Left renal pelvis (tissue), 4 donors: ENCODE measurements at places on chromosomes 3 and 15.

DNA sequence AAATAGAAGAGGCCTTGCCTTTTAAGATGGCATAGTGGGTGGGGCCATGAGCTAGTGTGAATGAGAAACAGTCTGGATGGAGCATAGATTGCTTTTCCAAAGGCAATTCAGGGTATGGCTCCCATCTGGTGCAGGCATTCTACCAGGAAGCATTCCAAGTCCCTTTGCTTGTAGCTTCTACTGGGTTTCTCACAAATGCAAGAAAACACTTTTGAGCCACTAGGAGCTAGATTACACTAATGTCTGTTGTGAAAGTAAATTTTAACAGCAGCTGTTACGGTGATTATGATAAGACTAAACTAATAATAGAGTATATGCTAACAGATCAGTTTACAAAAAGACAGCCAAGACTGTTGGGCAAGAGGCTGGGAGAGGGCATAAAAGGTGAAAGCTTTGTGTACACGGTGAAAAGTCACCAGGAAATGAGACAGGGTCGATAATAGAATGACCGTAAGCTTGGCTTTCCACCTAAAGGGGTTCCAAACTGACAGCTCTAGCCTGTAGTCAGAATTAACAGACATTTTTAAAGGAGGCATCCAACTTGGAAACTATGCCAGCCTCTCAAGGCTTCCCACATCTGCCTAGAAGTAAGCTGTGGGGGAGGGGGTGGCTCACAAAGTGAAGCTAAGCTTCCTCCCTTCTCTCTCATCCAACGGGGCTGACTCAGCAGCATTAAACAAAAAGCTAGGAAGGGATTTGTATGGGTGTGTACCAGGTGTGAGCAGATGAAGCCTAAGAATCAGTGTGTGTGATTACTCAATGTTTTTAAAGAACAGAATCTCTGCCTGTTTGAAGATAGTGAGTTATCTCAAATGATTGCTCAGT, 61.1 kb upstream of the GPD1L start:
- DNase-seq, result no peak

DNA sequence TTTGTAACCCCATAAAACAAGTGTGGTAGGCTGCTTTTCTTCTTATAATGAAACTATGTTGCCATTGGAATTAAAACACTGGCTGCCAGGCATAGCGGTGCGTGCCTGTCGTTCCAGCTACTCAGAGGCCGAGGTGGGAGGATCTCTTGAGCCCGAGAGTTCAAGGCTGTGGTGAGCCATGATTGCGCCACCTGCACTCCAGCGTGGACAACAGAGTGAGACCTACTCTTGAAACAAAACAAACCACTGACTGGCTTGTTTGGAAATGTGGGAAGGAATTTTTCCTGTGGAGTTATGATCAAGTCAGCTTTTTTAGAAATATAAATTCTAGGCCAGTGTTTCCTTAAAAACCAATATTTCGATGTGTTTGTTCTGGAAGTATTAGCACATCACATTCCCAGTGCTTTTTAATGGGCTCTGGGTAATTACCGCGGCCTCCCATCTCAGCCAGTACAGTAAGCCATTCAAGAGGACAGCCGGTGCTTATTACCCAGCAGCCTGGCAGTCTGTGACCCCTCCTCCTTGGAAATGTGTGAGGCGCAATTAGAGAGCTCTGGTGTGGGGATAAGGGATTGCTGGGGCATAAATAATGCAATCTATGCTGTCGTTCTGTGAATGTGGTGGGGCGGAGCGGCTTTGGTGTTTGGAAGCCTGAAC, 58.3 kb upstream of the TRAK1 start:
- DNase-seq, result no peak

GRCh38 chr15:52912172-52912571, 122.0 kb upstream of the ONECUT1 start:
- DNase-seq, result no peak

- no peak for DNase-seq
Measured at GRCh38 chr3:105614288-105615030, 247.8 kb downstream of the ALCAM start.

DNA sequence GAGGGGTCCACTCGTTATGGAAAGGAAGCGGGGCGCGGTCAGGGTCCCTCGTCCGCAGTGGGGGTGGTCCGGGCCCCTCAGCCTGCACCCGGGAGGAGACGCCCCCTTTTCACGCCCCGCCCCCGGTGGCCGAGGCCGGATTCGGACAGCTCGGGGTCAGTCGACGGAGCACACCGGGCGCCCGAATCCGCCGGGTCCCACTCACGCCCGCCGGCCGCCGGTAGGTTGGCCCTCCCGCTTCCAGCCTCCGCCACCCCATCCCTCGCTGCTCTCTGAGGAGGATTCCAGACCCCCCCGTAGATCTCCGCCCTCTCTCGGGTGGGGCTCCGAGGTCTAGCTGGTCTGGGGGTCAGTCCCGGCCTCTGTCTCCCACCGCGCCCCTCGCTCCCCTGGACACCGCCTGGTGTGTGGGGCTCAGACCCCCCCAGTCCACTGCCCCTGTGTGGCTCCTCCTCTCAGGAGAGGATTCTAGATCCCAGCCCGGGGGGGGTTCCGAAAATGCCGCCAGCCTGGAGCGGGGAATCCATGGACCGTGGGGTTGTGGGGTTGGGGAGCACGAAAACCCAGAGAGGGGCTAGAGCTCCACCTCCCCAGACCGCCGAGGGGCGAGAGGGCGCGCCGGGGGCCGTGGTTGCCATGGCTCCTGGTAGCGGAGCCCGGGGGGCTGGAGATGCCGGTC, 725 bp downstream of the CHL1 start:
- no peak for DNase-seq
